ENCODE measurements at places on chromosomes 16 and 17.

DNA sequence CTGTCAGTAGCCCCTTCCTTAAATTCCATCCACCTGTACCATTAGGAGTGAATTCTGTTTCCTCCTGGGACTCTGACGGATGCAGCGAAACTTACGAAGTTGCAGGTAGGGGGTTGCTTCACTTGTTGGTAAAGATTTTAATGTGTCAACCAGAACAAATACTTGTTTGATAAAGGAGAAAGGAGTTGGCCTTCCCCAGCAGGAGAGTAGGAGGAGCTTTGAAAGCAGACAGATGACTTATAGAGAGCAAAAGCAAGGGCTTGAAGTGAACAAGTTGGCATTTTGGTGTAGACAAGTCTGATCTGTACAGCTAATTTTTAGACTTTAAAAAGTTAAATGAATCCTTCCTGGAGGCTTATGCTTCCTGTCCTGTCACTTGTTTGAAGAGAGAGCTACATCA, 38.1 kb upstream of the PMFBP1 start:
- no peak for DNase-seq

GRCh38 chr17:78255029-78255656, 23.7 kb downstream of the TMEM235 start:
- no peak for DNase-seq

- no peak for DNase-seq
Measured at GRCh38 chr17:6924208-6924607, 71.6 kb upstream of the ALOX12 start.

- no peak for DNase-seq
Measured at GRCh38 chr17:9002227-9002605, 19.1 kb upstream of the NTN1 start.

DNA sequence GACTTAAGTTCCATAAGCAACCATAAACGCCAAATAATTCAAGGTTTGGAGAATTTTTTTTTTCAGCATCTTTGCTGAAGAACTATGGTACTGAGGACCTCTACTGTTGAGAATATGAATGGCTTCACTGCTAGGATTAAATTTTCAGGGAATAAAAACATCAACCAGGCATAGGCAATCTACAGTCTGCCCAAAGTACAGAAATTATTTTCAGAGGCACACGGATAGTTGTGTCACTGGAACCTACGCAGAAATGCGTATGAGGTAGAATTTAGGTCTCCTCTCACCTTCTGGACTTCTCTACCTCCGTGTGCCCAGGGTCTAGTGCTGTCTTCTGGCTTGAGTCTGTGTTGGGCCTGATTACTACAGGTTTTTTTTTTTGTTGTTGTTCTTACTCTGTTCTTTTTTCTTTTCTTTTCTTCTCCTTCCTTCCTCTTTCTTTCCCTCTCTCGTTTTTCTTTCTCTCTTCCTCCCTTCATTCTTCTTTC, 39.7 kb downstream of the NACA2 start:
- DNase-seq = no peak
